AG04449 (cell line): ENCODE measurements at places on chromosomes 1 and 21.

GRCh38 chr1:109523706-109524105 is 14.2 kb upstream of the AMIGO1 start:
- DNase-seq: no peak

DNA sequence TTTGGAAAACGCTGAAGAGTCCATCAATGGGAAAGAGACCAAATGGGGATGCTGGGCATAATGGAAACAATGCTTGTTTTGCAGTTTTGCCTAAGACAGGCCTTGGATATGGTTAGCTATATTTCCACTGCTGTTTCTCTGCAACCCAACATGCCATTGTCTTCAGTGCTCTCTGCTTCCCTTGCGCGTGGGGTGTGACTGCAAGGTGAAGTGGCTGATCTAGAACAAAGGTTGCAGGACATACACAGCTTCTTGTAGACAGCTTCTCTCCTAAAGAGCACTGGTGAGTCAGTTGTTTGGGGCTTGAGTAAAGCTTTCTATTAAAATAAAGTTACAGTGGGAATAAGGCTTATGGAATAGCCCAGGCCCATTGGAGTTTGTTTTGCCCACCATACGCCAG is 33.0 kb downstream of the RUNX1 start:
- no peak for DNase-seq

- no peak for DNase-seq
Measured at GRCh38 chr1:4482526-4482925, 171.9 kb upstream of the AJAP1 start.

DNA sequence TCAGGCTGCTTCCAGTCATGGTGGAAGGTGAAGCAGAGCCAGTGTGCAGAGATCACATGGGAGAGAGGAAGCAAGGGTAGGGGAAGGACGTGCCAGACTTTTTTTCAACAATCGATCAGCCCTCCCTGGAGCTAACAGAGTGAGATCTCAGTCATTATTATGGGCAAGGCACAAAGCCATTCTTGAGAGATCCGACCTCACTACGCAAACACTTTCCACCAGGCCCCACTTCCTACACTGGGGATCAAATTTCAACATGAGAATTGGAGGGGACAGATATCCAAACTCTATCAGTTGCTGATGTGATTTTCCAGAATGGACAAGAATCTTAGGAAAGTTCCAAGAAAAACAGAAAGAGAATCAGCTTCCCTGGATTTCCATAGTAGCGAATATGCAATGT is 60.5 kb downstream of the BACE2 start:
- no peak for DNase-seq

DNA sequence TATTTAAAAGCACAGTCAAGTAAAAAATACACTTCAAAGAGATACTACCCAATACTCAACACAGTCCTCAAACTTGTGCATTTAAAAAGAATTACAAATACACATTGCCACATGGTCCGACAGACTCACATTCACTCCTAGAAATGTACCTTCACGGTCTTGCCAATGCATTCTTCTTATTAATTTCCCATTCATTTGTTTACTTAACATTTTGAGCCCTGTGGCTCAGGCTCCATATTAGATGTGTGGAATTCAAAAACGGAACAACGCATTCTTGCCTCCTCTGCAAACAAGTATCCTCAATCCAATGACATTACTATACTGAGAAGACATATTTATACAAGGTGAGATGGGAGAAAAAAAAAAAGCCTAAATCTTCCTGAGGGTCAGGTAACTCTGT is 2.5 kb upstream of the DUSP23 start:
- no peak for DNase-seq

GRCh38 chr1:200386416-200386815 is 23.4 kb downstream of the ZNF281 start:
- DNase-seq: no peak

DNA sequence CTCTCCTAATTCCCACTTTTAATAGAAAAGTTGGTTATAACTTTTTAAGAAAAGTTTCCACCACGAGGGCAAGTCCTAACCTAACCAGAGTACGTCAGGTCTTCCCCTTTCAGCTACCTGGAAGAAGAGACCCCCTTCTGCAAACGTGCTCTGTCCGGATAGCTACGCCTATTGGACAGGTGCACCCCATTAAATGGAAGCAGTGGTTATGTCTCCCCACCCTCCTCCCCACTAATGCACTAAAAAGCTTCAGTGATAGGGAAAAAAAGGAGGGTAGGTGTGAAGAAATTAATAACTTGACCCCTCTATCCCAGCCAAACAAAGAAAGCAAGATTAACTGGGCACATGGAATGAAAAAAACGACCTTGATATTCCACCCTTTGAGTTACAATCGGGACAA is 7.7 kb downstream of the GLUL start:
- DNase-seq: no peak

DNA sequence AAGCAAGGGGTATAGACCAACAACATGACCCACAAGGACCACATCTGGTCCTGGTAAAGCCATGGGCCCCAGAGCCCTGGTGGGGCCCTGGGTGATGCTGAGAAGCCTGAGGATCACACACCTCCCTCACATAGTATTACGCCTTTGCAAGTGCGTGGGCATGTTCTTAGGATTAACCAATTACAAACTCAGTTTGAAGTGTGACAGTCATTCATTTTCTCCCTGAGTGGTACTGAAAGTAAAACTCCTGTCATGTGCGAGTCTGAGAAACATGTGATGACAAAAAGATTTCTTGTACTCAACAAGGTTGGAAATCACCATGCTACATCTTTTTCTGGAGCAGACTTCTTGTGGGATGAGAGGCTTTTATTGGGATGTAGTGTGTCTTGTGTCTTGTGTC is 315.3 kb upstream of the DUSP10 start:
- no peak for DNase-seq

DNA sequence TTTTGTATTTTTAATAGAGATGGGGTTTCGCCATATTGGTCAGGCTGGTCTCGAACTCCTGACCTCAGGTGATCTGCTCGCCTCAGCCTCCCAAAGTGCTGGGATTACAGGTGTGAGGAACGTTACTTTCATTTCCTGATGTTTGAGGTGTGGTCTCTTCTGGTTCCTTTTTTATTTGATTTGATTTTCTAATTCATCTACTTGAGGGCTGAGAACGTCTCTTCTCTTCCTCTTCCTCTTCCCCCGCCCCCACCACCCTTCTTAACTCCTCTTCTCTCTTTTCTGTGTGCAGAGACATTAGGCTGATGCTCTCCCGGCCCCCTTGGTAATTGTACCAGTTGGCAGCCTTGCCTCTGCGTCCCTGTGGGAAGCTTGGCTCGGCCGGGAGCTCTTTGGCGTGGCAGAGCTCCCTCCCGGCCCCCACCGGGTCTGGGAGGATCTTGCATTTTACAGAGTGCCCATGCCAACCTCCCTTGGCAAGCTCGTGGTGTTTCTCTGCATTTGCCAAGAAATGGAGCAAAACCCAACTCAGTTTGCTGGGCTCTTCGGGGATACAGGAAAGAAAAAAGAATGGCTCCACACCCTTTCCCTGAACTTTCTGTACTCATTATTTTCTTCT is 19.9 kb downstream of the CRYAA start:
- DNase-seq: no peak

- no peak for DNase-seq
Measured at GRCh38 chr1:219374636-219375035, 201.0 kb downstream of the LYPLAL1 start.

DNA sequence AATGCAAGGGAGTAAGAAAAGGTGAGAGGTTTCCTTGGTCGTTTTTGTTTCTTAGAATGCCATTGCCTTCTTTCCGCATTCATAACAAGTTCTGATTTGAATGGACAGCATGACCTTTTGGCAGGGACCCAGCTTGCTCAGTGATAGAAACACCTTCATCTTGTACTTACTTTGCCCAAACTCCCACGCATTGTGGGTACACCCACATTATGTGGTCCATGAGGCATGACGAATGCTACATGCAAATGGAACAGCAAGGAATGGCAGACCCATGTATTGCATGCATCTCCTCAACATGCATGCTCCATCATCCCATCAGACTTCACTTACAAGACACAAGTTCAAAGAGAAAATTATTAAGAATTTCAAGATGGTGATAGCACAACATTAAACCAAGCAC is 102.8 kb downstream of the CDC7 start:
- DNase-seq: no peak

DNA sequence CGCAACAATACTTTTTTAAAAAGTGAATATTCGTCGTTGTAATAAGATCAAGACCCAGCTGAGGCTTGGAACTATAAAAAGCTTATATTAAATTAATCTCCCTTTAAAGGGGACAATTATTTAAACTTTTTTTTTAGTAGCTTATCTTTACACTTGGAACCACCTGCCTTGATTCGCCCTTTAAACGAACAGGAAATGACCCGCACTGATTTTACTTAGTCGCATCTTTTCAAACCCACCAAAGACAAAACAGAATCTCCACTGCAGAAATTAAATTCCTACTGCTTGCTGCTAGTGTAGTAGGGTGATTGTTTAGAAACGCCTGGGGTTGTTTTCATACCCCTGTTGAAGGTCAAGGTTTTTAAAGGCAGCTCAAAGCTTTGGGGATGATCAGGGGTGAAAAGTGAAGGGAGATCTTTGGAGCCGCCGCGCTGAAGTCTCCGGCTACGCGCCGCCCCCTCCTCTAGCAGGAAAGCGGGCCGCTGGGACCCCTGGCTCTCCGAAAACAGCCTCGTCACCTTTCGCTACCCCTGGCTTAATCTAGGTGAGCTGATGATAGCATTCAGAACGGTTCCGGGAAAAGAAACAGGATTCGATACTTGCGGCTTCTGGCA is 163.4 kb downstream of the RUNX1 start:
- DNase-seq: no peak

DNA sequence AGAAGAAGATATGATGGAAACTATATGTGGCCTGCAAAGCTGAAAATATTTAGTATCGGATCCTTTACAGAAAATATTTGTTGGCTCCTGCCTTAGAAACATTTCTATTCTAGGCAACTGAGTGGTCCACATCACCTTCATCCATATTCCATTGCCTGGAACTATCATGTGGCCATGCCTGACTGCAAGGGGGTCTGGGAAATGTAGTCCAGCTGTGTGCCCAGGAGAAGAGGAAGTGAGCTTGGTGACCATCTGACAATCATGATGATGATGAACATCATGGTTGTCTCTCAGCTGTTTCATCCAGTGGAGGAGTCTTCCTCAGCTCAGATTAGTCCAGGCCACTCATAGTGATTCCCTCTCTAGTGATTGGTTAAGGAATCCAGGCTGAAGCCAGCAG is 61.8 kb upstream of the IFNLR1 start:
- no peak for DNase-seq

DNA sequence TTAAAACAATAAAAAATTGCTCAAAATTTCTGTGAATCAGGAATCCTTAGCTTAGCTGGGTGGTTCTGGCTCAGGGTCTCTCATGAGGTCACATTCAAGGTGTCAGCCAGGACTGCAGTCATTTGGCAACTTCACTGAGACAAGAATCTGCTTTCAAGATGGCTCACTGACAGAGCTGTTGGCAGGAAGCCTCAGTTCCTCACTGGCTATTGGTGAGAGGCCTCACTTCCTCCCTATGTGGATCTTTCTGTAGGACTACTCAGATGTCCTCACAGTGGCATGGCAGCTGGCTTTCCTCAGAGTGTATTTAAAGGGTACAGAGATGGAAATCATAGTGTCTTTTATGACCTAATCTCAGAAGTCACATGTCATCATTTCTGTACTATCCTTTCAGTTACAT is 785.7 kb downstream of the ADGRL2 start:
- DNase-seq: no peak

- DNase-seq: no peak
Measured at GRCh38 chr1:13732971-13733667, 33.1 kb downstream of the PRDM2 start.

- no peak for DNase-seq
Measured at GRCh38 chr1:224591326-224591725, 24.8 kb upstream of the CNIH3 start.

DNA sequence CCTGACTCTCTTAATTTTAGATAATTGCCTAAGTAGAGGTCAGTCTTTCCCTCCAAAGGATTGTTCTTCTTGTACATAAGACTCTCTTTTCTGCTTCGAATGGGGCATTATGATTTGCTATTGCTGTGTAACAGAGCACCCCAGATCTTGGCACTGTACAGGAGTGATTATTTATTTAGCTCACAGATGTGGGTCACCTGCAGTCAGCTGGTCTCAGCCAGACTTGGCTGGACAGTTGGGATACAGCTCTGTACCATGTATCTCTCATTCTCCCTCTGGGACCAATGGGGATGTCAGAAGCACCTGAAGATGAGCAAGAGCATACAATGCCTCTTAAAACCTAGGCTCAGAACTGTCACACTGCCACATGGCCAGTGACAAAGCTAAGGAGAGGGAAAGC is 23.4 kb upstream of the KCND3 start:
- no peak for DNase-seq

DNA sequence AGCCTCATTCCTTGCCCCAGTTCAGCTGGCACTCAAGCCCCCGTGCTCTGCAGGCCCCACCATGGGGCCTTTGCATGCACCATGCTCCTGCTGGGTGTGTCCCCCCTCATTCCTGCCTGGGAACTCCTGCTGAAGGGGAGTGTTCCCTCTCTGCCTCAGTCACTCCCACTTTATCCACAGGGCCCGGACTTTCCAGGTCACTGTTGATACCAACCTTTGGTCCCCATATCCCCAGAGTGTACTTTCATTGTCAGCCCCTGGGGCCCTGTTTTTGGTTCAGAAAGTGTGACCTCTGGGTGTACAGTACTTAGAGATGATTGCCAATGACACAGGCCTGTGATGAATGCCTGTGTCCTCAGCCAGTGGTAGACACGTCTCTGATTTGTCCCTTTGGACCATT is 2.9 kb downstream of the TTC22 start:
- no peak for DNase-seq

DNA sequence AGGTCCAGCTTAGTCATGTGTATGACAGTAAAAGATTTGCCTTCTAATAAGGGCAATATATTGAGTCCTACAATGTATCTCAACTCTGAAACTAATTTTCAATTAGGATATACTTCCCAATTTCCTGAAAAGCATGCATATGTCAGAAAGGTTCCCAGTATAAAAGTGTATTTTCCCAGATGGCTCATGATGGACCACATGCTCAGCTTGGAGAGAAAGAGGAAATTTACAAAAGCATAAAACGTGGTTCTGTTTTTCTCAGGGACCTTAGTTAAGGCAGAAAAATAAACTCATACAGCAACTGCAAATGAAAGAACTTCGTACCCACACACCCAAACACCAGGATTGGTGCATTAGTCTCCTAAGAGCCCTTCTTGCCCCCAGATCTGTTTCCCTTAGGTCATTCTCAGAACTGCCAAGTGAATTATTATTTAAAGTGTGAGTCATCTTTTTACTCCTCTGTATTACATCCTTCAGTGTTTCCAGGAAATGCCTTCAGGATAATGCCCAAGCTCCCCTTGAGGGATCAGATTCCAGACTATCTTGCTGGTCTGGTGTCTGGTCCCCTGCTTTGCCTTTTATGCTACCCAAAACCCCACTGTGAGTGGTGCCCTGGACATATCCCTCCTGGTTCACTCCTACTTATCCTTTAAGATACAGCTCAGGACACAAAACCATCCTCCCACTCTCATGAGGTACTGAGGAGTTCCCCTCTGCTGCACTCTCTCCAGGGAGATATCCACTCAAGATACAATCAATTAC is 57.4 kb downstream of the SSX2IP start:
- no peak for DNase-seq
